ENCODE measurements at places on chromosomes 5 and 9.

GRCh38 chr5:177403102-177403791 is 2.8 kb upstream of the PFN3 start:
- peak; percentile 38 for DNase-seq

GRCh38 chr5:73311291-73312110 is 137.1 kb downstream of the FOXD1 start:
- no peak for DNase-seq

- no peak for DNase-seq
Measured at GRCh38 chr5:121962347-121962670, 534 bp downstream of the SRFBP1 start.

GRCh38 chr9:124507880-124508423 is 753 bp upstream of the NR5A1 start:
- no peak for DNase-seq

DNA sequence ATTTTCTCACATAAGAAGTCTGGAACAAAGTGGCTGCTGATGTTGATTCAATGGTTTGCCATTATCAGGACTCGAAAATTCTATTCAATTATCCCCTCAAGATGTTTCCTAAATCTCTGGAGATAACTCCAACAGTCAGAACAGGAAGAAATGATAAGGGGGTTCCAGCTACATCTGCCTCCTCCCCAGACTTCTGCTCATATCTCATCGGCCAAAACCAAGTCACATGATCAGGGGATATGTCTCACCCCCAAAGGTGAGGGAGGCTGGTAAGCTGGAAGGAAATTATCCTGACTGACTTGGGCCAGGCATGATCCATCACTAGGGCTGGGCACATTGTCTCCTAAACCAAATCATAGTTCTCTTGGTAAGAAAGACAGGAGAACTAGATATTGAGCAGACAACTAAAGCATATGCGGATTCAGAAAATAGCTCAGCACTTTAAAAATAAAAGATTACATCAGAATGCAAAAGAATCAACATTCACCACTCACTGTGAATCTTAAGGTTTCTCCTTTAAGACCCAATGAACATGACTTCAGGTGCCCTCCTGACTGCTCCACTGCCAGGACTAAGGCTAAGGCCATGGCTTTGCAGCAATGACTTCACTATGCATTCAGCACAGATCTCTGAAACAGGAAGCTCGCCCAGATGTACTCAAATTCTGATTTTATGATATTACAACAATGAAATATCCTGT is 306.3 kb downstream of the ENC1 start:
- DNase-seq: no peak

- DNase-seq: no peak
Measured at GRCh38 chr5:125316915-125317535, 570.6 kb upstream of the ZNF608 start.

GRCh38 chr5:56737951-56738606 is 77.3 kb upstream of the MAP3K1 start:
- DNase-seq: no peak

DNA sequence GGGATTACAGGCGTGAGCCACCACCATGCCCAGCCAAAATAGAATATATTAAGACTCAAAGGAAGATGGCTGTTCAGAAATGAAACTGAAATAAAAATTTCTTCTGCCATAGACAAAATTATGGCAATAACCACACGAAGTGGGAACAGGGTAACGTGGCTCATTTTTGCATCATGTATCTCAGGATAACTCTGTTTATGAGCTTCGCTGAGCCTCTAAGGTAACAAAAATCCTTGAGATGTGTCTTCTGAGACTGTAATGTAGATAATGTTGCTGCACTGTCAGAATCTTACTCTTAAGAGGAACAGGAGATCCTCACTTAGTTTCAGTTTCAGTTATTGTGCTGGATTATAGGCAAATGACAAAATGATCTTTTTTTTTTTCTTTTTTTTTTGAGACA is 153.8 kb downstream of the GOLPH3 start:
- DNase-seq: peak; percentile 34

DNA sequence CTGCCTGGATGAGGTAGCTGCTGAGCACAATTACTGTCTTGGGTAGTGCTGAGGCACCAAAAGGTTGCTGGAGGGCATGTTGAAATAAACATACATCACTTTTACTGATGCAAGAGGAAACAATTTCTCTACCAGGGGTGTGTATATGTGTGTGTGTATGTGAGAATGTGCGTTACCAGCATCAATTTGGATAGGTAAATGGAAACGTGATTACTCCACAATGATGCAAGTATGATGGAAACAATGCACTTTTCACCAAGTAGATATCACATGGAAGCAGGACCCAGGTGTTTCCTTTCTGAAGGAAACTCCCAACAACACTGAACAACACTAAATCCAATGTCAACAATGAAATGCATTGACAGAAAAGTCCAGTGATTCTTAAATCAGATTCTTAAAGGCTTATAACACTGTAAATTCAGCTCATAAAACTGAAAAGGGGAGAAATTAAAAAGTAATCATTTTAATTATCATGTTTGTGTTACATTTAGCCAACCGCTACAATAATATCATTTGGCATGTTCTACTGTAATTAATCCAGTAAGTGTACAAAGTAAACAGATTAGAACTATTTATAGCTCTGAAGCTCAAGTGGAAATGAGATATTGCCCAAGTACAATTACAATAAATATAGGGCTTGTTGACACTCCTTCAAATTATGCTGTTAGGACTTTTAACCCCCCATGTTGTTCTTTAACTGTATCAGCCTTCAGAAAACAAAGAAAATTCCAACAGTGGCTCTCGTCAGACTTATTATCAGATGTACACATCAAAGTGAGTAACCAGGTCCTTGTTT is 25.3 kb downstream of the YIPF5 start:
- DNase-seq: no peak

GRCh38 chr9:131657940-131658339 is 81.9 kb downstream of the RAPGEF1 start:
- DNase-seq: no peak

DNA sequence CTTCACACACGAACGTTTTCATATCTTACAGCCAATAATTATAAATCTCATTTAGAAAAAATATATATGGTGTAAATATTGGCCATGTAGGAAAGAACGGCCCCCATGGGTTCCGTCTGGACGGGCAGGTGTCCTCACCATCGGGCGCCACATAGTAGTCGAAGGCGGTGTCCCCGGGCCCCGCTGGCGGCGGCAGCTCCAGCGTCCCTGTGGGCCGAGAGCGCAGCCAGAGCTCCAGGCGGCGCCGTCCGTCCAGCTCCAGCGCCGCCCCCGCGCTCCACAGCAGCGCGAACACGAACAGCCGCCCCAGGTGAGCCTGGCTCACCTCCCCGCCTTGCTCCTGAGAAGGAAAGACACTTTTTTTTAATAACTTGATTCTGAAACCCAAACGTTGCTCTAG is 134.6 kb downstream of the DNAH5 start:
- DNase-seq: no peak

DNA sequence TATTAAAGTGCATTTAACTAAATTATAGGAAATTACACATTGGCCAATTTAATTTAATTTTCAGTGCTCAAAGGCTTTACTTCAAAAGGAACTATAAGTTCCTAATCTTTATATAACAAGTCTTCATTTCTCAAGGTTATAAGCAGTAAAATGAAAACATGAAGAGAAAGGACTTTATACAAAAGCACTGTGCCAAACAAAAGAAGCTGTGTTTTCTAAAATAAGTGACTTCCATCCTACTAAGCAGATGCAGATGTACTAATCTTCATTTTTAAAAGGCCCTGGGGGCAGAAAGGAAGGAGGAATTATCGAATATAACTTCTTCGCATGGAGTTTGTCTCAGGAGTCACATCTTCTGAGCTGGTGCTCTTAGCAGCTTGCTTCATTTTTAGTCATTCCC is 81.4 kb downstream of the SHC3 start:
- no peak for DNase-seq

DNA sequence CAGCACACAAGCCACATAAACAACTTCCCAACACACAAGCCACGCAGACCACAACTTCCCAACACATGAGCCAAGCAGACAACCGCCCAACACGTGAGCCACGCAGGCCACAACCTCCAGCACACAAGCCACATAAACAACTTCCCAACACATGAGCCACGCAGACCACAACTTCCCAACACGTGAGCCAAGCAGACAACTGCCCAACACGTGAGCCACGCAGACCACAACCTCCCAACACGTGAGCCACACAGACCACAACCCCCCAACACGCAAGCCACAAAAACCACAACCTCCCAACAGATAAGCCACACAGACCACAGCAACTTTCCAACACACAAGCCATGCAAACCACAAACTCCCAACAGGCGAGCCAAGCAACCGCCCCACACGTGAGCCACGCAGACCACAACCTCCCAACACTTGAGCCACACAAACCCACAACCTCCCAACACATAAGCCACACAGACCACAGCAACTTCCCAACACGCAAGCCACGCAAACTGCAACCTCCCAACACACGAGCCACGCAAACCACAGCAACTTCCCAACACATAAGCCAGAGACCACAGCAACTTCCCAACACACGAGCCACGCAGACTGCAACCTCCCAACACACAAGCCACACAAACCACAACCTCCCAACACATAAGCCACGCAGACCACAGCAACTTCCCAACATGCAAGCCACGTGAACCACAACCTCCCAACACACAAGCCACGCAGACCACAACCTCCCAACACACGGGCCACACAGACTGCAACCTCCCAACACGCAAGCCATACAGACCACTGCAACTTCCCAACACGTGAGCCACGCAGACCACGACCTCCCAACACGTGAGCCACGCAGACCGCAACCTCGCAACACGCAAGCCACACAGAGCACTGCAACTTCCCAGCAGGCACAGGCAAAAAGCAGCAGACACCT is 10.1 kb downstream of the BRD9 start:
- no peak for DNase-seq

DNA sequence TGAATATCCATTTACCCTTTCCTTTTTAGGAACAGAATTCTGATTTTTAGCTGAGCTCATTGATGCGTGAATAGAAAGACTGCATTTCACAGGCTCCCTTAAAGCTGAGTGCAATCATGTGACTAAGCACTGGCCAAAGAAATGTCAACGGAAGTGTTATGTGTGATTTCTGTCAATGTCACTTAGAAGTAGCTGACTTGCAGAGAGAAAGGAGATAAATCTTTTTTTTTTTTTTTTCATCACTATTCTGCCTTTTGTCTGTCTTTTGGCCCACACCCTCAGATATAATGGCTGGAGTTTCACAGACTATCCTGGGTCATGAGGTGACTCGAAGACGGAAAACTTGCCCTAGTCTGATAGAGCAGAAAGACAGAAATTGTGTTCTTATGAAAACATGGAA is 39.3 kb upstream of the SLC27A6 start:
- no peak for DNase-seq

DNA sequence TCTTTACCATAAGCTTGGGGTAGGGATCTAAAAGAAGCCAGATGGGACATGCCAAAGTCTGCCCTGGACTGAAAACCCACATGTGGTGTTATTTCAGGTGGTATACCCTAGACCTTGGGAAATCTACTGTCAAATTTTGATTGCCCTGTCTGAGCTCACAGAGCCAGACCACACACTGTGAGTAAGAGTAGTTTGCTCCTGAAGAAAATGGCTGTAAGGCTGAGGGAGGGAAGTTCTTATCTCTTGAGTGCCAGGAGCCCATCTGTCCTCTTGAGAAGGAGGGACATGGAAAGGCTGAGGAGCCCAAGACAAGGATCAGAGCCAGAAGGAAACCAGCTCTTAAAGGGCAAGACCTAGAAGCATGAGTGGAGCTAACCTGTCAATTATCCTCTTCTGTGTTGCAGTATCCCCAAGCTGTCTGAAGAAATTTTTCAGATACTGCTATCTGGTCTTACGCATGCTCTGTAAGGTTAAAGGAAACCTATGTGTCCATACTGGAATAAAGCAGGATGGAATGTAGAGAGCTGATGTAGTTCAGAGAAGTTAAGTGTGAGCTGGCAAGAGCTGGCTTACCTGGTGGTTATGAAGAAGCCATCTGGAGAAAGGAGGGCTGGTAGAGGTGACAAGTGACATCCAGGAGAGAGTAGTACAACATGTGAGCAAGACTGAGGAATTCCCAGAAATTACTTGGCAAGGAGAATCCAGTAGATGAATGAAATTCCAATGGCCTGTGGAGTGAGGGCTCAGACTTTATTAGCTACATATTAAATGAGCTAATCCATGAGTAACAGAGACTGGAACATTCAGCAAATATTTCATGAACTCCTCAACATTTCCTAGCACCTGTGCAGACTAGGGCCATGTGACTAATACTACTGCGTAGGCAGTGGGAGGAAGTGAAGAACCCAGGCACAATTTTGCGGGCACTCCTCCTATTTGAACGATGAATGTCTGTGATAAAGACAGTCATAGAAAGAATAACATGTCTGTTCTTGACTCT is 389.1 kb upstream of the KIF2A start:
- no peak for DNase-seq

- no peak for DNase-seq
Measured at GRCh38 chr5:6542421-6543345, 90.2 kb downstream of the NSUN2 start.

GRCh38 chr5:82165740-82166530 is 112.2 kb downstream of the RPS23 start:
- peak; percentile 42 for DNase-seq

DNA sequence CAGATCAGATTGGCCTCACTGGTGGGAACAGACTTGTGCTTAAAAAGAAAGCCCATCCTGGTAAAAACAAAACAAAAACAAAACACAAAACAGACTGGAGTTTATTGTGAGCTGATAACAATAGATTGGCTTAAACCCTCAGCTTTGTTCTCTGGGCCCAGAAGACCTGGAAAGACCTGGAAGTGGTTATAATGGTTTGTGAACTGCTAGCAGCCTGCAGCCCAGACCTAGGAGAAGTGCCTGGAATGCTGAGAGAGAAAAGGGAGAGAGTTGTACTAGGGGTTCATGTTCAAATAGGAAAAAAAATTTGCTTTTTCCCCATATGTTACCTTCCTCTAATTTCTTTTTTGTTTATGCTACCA is 396.6 kb downstream of the DMAC1 start:
- DNase-seq: no peak

DNA sequence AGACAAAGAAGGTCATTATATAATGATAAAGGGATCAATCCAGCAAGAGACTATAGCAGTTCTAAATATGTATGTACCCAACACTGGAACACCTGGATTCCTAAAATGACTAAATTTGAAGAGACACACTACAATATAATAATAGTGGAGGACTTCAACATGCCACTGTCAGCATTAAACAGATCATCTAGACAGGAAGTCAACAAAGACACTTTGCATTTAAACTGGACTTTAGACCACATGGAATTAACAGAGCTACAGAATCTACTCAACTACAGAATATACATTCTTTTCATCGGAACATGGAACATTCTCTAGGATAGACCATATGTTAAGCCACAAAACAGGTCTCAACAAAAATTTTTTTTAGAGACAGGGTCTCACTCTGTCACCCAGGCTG is 58.3 kb upstream of the TLX3 start:
- DNase-seq: no peak

- DNase-seq: peak; percentile 42
Measured at GRCh38 chr9:26856413-26857032, 36.1 kb downstream of the CAAP1 start.

- no peak for DNase-seq
Measured at GRCh38 chr5:88389338-88390095, 120.9 kb upstream of the TMEM161B start.

GRCh38 chr5:80076131-80077050 is 41.2 kb downstream of the THBS4 start:
- DNase-seq: no peak
